Brain (organoid and tissue), 16 donors: ENCODE measurements at places on chromosomes 6 and 20.

DNA sequence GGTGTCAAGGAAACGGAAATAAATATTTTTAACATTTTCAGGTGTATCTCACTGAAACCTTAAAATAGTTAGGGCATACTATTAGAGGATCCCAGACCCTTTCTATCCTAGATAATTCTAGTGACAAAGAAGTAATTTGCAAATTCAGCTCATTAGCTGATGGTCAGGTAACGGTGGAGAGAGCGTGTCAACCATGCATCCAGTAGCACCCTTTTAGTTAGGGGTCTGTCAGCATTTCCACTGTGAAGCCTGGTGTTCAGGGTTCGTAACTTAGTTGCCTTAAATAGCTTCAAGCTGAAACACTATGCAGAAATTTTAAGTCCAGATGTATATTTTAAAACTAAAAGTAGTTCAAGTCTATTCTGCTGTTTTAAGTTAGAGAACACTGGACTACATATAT, 48.5 kb upstream of the SUPT3H start:
- DNase-seq: no peak

DNA sequence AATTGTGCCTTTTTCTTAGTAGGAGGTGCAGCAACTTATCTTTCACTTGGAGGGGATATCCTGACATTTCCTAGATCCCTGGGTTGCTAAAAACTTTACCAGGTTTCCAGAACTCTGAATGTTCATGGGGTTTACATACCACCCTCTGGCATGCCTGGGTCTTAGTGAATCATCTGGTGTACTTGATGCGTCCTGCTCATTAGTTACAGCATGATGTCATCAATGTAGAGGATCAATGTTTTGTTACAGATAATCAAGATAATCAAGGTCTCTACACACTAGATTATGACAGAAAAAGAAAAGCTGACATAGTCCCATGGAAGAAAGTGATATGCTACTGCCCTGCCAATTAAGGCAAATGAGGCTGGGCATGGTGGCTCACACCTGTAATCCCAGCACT, 27.0 kb downstream of the FITM2 start:
- no peak for DNase-seq

- DNase-seq: no peak
These were observed 14.8 kb downstream of the MARCKS start for GRCh38 chr6:113871975-113872374.

GRCh38 chr6:21505574-21505990, 88.0 kb upstream of the SOX4 start:
- DNase-seq: no peak

DNA sequence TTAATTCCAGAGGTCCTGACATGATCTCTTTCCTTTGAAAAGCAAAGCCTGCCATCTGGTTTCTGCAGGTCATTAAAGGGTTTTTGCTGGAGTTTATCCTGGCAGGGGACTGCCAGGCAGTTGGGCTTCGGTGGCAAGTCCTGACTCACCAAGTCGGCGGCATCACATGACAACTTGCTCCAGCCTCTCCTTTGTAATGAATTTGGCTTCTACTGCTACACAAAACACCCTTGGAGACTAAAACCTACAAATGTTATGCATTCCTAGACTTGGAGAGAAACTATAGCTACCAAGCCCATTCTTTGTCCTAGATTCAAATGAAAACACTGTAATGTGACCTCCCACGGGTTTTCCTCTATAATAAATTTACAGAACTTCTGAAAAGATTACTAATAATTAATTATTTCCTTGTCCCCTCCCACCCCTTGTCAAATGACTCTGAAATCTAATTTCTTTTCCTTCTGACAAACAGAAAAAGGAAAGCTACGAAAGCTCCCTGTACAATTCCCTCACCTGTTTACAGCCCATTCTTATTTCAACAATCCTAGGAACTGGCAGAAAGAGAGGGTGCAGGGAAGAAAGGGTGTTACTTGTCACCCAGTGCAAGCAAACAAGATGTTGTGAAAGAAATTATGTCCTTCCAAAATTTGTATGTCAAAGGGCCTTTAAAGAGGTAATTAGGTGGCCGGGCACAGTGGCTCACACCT, 62.9 kb downstream of the QRSL1 start:
- DNase-seq: peak; percentile 59

DNA sequence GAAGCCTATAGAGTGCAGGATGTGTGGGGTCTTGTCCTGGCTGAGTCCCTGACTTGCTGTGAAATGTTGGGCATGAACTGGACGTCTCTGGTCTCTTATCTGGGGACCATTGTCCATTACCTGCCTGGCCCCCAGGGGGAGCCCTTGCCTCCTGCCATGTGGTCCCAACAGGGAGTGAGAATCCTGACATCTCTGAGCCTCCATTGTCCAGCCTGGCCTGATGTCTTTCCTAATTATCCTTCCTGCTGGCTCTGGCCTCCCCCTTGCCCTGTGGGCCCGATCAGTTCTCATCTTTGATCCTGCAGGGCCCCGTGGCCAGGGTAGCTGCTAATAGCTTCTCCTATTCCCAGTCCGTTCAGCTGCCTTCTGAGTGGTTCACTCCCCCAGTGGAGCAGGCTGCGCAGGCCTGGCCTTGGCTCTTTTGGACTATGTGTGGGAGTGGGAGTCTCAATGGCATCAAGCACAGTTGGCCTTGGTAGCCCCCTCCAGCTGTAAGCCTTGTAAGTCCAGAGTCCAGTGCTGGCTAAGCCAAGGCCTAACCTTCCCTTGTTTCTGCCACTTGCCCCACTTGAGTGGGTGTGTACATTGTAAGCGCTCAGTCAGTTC, 77.9 kb upstream of the RALY start:
- no peak for DNase-seq

- no peak for DNase-seq
These were observed 130.0 kb upstream of the SGK1 start for GRCh38 chr6:134447883-134448387.
